ENCODE measurements at places on chromosomes 6 and 20.

- no peak for DNase-seq
Measured at GRCh38 chr20:40481337-40481736, 207.7 kb downstream of the MAFB start.

- DNase-seq, result no peak
Measured at GRCh38 chr6:158591134-158591809, 31.4 kb downstream of the TMEM181 start.

- no peak for DNase-seq
Measured at GRCh38 chr6:121365536-121366521, 31.5 kb upstream of the TBC1D32 start.

DNA sequence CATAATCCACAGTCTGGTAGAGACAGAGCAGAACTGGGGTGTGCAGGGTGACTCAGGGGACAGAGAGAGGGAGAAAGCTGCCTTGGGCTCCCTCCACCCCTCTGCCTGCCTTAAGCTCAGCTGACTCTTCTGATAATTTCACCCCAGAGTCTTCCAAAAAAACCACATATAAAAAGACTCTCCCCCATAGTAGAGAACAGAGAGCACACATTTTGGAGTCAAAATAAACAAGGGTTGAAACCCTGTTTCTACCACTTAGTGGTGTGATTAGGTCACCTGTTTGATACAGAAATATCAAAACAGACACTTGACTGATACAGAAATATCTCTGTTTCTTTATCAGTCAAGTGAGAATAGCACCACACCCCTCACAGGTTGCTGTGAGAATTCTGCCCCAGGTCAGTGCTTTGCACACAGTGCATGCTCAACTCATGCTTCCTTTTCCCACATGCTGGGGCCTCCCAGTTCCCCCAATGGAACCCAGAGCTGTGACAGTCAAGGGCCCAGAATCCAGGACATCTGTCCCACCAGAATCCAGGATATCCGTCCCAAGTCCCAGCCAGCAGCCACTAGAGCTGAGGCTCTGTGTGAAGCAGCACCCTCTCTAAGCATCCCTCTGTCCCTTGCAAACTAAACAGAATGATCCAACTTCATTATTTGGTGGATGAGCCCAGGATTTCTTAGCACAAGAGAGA, 1.2 kb downstream of the TREML2 start:
- no peak for DNase-seq

GRCh38 chr20:23136893-23137745, 51.0 kb upstream of the CD93 start:
- no peak for DNase-seq

DNA sequence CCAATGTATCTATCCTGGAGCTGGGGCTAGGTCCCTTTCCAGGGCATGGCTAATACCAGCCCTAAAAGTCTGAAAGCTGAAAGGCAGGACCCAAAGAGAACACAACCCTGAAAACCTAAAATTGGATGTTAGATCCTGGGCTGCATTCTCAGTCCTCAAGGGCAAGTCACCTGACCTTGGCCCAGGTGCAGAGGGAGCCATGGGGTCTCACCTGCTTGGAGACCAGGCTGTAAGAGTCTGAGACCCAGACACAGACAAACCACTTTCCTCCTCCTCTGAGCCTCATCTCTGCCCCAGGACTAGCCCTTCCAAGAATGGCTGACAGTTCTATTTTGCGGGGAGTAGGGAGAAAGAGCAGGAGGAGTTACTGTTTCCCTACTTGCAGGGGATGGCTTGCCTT, 60.0 kb downstream of the EFCAB8 start:
- DNase-seq, result no peak

DNA sequence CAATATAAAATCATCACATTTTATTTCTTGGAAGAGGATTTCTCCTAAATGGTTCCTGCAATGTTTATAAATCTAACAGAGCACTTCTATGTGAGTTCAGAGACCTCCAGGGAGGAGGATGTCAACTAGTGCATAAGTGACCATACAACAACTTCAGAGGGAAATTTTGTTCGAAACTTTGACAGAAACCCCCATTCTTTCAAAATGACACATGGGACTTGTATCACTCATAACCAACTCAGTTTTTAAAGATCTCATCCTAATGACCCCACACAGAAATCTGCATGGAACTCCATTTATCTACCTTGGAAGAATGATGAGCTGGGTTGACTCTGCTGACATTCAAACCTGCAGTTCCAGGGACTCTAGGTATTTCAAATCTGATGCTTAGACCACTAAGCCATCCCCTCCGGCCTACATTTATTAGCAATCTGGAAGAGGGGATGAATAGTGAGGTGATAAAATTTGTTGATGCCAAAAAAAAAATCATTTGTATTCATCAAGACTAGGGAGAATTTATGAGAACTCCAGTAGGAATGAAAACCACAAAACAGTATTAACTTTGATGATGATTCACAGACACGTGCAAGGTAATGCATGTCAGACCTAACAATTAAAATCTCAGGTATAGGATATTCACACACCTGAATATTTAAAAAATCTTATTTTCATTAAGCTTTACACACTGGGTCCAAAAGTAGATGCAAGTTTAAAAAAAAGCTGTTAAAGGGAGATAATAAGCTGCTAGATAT, 153.0 kb downstream of the REV3L start:
- DNase-seq, result no peak

DNA sequence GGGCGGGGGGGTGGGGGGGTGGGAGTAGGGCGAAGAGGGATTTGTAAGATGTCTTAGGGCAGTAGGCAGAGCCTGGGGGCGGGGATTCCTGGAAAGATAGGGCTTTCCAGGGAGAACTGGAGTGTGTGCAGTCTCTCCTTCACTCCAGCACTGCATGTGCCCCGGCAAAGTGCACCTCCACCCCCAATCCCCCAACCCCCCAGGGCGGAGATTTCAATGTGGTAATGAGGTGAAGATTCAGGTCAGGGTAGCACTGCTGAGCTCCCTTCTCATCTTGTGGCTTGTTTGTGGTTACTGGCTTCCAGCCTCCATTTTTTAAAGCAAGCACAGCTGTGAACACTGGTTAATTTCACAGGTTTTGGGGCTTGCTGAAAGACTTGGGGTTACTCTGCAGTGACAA, 5.9 kb downstream of the TMEM239 start:
- DNase-seq, result no peak

GRCh38 chr6:91976797-91977196, 1389.9 kb upstream of the MAP3K7 start:
- DNase-seq, result no peak

DNA sequence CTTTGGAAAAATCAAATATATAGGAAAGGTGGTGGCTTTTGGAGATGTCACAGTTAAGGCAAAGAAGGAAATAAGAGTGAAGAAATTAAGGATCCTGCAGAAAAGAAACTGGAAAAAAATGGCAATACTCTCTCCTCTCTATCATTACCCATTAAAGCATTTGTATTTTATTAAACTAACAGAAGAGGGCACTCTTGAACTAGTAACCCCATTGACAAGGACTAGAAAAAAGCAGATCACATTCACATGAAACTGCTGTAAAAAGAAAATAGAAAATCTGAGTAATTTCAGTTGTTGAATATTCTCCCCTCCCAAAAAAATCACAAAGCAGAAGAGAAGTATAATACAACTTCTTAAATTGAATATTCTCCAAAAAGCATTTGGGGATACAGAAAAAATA, 104.1 kb upstream of the SLC35B3 start:
- DNase-seq, result no peak

- DNase-seq, result no peak
Measured at GRCh38 chr6:159168536-159169192, 536 bp upstream of the FNDC1 start.

- no peak for DNase-seq
Measured at GRCh38 chr20:34517114-34517505, 888 bp downstream of the DYNLRB1 start.

- no peak for DNase-seq
Measured at GRCh38 chr6:150710236-150710635, 110.6 kb downstream of the PLEKHG1 start.

GRCh38 chr20:46973766-46974165, 79.1 kb downstream of the EYA2 start:
- no peak for DNase-seq

DNA sequence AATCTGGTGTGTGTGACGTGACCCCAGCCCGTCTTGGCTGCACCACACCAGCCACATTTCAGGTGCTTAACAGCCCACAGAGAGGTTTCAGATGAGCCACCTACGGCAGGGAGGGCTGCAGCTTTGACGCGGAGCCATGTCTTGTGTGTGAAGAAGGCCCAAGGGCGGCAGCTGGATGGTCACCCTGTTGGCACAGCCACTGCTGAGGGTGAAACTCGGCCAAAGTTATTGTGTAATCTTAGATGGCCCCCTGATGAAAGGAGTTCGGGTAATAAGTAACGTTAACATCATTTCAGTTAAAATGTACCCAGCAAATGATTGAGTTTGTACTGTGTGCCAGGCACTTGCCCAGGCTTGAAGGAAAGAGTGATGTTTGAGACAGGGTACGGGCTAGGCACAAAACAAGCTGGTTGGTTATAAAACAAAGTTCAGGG, 97.2 kb downstream of the SSR1 start:
- no peak for DNase-seq

DNA sequence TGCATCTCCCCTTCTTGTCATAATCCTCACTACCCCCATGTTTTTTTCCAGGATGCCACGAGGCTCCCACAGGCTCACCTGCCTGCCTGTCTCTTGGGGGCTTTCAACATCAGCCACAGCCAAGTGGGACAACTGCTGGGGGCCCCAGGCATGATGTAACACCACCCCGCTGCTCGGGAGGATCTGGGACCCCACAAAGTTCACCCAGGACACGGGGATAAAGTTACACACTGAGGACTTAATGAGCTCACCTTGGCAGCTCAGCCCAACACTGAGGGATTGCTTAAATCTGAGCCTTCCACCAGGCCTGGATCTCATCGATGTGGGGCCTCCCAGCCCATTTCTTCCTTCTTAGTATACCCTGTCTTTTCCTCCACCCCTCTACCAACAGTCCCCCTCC, 56.4 kb upstream of the NNAT start:
- DNase-seq, result no peak

- DNase-seq, result no peak
Measured at GRCh38 chr6:27742833-27743573, 169.2 kb downstream of the OR2B2 start.

- no peak for DNase-seq
Measured at GRCh38 chr20:45959956-45960630, 11.9 kb downstream of the ZNF335 start.

DNA sequence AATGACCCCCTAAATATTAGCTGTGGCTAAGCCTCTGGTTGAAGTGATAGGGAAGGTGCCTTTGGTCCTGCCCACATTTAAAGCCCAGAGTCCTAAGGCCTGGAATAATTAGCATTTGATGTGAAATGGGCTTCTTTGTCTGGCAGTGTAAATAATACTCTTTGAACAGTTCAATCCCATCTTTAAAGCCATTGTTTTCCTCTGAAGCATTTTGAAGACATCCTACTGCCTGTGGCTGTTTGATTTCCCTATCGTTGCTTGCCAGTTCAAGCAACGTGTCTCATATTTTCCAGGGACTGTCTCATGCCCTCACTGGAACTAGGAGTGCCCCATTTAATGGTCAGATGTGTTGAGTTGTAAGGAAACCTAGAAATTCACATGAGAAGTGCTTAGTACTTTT, 89.3 kb upstream of the BTN3A2 start:
- no peak for DNase-seq

- no peak for DNase-seq
Measured at GRCh38 chr6:69974193-69974592, 107.8 kb downstream of the COL19A1 start.

DNA sequence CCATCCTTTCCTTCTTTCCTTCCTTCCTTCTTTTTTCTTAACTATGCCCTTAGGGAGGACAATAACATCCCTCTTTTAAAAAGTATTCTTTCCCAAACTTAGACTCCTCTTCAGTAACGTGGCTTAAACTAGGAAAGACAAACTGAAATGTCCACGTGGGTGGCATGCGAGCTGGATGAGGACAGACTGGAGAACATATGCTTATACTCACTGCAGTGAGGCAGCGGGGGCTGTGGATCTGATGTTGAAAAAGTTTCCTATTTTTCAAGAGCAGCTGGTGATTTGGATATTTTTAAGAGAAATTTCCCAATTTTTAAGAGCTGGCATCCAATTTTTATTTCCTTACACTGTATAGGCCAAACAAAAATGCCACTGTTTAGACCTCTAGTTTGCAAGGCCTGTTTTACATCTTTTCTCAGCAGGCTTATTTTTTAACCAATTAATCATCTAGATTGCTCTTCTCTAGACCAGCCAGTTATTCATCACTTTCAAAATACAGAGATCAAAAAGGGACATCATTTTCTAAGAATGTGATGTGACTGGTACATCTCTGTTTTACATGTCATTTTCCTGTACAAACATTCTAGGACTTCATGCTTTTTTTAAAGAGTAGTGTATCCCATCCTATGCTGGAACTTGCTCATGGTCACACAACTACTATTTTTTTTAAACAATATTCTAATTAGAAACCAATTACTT, 226.5 kb downstream of the BTBD9 start:
- DNase-seq, result no peak

DNA sequence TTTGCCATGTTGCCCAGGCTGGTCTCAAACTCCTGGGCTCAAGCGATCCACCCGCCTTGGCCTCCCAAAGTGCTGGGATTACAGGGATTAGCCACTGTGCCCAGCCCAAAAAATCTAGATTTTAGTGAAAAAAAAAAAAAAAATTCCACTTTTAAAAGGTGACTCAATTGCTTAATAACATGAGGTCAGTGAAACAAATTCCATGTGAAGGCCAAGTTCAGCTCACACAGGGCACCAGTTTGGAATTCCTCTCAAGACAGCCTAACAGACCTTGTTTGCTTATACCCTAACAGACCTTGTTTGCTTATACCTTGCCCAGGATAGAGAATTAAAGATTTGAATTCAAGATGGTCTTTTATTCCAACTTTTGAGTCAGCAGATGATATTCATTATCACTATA, 5.1 kb downstream of the RRBP1 start:
- no peak for DNase-seq

- no peak for DNase-seq
Measured at GRCh38 chr20:14611479-14611878, 274.1 kb upstream of the FLRT3 start.

GRCh38 chr6:139439349-139439748, 64.9 kb upstream of the CITED2 start:
- no peak for DNase-seq

GRCh38 chr6:89047473-89047872, 33.1 kb upstream of the PNRC1 start:
- no peak for DNase-seq

- no peak for DNase-seq
Measured at GRCh38 chr6:2237001-2237400, 8.4 kb downstream of the GMDS start.

DNA sequence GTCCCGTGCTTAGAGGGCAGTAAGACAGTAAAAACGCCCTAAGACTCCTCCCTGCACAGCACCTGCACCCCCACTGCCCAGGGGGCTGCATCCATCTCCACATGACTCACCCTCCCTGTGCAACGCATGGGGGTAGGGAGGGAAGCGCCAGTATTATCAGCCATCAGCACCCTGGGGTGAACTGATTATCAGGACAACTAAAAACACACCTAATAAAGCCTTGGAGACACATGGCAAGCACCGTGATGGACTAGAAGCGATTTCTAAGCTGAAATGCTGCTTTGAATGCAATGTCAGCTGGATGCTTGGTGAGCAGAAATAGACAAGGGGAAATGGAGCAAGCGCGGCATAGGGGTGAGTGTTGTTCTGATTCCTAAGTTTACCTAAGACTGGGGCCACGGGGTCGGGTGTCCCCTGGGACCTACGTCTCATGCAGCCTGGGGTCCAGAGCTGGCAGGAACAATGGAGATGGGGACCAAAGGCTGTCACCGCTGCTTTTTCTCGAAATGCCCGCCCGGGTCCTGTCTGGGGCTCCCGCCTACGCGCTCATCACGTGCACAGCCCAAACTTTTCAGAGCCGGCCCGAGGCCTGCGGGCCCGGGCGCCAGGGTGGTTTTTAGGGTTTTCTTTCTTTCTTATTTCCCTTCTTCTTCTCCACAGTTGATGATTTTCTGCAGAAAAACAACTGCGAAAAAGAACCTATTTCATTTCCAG, 702 bp upstream of the TNFAIP3 start:
- peak; percentile 14 for DNase-seq
